CD4-positive, alpha-beta T cell treated with Interleukin-17A for 4 hours (primary cell): ENCODE measurements at places on chromosomes 7 and 10.
A peak's percentile ranks its signal among the peaks of the same experiment; 100 is the strongest.

DNA sequence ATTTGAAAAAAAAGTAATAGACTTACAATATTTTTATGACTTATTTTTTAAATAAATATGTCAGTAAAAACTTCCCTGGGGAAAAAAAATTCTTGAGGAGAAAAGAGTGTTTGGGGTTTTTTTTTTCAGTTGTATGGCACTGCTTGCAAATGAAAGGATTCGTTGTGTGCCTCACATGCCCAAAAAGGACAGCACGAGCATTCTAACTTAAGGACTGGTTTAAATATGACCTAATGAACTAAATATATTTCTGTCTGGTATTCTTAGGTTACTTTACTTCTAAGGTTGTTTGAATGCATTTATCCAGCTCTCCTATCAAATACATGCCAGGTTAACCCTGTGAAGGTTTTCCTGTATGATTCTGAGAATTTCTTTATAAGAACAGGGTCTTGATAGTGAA lies 988 bp upstream of the CD36 start:
- no peak for DNase-seq

DNA sequence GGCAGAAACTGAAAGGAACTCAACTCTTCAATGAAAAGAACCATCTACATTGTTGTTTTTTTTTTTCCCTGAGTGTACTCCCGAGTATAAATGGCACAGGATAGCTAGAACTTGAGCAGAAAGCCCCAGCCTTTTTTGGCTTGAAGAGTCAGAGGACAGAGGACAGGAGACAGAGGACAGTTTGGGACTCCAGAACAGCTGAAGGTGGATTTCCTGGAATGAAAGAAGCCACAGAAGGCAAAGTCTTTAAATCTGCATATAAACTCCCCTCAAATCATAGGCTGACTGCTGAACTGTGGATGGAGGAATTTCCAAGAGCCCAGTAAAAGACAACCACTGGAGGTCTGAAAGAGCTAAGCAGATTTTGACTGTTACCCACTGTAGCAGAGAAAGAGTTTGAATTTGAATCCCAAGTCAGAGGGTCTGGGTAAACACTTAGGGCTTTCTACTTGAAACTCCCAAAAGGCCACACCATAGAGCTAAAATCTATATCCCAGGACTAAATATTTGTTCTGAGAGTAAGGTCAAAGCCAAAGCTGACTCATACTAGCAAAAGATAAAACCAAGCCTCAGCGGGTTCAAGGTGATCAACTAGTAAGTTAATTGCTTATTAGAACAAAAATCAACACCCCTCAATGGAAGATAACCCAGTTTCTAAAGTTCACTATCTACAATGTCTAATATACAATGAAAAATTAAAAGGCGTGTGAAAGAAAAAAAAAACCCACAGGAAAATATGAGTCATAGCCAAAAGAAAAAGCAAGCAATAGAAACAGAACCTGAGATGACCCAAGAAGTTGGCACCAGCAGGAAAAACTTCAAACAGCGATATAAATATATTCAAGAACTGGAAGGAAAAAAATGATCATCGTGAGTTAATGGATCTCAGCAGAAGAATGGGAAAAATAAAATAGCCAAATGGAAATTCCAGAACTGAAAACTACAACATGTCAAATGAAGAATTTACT lies 1.8 kb upstream of the OPN1SW start:
- no peak for DNase-seq

DNA sequence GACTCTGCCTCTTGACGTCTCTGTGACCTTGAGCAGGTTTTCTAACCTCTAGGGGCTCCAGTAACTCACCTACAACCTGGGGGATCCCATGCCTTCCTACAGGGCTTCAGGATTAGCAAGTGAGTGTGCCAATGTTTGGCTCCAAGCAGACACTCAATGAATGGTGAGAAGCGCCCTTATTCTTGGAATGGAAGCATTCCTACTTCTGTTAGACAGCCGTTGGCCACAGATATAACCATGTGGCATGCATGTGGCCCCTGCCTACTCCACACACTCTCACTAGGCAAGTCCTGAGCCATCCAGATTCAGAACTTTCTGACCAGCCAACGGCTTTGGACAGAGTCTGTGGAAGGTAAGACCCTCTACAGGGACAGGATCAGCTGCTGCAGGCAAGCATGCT lies 108.9 kb upstream of the LYZL2 start:
- no peak for DNase-seq

GRCh38 chr10:78985973-78986818 lies 82.6 kb upstream of the ZMIZ1 start:
- DNase-seq, result no peak

GRCh38 chr10:128626397-128627000 lies 500.3 kb upstream of the MKI67 start:
- DNase-seq, result no peak

DNA sequence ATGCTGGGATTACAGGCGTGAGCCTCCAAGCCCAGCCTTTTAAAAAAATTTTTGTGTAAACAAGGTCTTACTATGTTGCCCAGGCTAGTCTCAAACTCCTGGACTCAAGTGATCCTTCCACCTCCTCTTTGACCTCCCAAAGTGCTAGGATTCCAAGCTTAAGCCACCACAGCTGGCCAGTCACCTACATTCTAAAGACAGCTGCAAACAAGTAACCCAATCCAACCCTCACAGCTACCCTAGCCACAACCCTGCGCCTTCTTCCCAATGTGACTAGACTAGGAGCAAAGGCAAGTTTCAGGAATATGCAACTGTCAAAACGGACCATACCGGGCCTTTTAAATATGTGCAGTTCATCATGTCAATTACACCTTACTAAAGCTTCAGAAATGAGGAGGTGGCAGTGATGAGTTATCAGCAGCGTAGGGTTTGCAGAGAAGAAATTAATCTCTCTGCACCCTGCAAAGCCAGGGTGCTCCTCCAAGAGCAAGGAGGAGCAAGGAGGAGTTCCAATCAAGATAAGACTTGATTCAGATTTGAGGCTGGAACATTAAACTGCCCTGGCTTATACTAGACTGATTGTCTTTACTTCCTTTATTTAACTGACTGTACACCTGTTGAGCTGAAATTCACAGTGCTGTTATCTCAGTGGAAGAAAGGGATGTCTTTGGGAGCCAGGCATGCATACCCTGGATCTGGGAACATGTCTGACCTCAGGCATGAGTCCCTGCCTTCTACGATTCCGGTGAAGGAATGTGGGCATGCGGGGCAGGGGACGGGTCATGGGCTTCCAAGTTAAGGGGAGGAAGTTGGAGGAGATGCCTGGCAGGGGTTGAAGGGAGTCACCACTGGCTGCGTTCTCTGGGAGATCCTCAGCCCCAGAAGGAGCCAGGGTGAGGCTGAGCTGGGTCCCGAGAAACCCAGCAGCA lies 15.5 kb upstream of the TMEM120A start:
- DNase-seq, result no peak

GRCh38 chr7:43791-44540 lies 148.4 kb upstream of the FAM20C start:
- no peak for DNase-seq

GRCh38 chr7:24828891-24829661 lies 71.8 kb upstream of the GSDME start:
- no peak for DNase-seq

GRCh38 chr10:3071405-3072198 lies 4.3 kb downstream of the PFKP start:
- DNase-seq, result peak; percentile 52

- DNase-seq, result no peak
These were observed 707.2 kb downstream of the MAGI2 start for GRCh38 chr7:78746301-78746700.

- DNase-seq, result no peak
These were observed 108.1 kb upstream of the IGFBP3 start for GRCh38 chr7:46029111-46029704.

GRCh38 chr7:29434380-29434768 lies 129.3 kb upstream of the PRR15 start:
- DNase-seq, result no peak
